IPS DF 19.7 (cell line): ENCODE measurements at places on chromosomes 5 and 9.
A peak's percentile ranks its signal among the peaks of the same experiment; 100 is the strongest.

GRCh38 chr9:124122321-124122720 is 110.8 kb downstream of the LHX2 start:
- DNase-seq, result no peak

DNA sequence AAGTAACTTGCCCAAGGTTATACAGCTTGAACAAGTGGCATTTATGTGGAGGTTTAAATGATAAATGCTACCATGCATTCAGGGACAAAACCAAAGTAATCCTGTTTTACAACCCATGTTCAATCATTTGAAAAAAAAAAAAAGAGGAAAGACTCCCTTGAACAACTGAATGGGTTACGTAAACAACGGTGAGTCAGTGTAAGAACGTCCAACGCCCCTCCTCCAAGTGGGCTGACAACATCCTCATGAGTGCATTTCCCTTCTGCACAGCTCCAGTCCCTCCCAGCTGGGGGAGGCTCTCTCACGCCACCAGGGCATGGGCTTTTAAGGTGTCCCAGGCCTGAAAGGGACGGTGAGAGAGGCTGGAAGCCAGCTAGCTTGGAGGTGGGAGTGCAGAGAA is 90.0 kb downstream of the PRRT1B start:
- DNase-seq, result peak; percentile 40

GRCh38 chr9:119322184-119322583 is 47.1 kb downstream of the BRINP1 start:
- no peak for DNase-seq

DNA sequence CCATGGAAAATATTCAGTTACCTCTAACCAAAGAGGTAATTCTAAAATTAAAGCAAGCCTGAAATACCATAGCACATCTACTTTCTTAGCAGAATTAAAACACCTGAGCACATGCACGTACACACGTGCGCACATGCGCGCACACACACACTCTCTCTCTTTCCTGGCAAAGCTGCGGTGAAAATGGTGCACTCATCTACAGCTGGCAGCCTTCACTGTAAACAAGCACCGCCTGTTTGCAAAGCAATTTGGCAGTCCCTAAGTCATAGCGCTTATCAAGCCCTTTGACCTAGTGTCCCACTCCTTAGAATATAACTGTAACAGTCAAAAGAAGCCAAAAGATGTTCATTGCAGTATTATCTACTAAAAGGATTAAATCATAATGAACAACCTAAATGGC is 278.7 kb downstream of the DENND1A start:
- no peak for DNase-seq

GRCh38 chr9:89920951-89921350 is 316.1 kb downstream of the GADD45G start:
- no peak for DNase-seq

DNA sequence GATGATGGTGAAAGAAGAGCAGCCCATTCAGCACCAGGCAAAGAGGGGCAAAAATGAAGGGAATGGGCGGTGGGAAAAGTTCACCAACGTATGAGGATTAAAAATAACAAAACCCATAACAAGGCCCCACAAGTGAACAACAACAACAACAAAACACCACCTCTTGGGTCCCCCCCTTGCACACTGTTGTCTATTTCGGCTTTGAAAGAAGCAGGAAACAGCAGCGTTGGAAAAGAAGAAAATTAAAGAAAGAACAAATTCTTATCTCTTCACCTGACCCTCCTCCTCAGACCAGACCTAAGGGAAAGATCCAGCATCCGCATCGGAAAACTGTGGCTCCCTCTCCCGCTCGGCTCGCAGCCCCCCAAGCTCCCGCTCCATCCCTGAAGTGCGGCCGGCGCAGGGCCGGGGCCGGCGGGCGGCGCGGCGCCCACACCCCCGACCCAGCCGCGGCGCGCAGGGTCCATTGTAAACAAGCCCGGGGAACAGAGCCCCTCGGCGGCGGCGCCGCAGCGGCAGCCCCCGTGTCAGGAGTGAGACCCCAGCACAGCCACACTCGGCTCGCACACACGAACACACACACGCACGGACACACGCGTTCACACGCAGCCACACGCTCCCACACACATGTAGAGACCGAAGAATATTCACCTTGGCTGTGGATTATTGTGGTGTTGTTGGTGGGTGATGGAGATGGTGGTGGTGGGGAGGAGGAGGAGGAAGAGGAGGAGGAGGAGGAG is 535 bp downstream of the RFX3 start:
- no peak for DNase-seq

GRCh38 chr5:65186646-65187227 is 295.0 kb downstream of the ADAMTS6 start:
- no peak for DNase-seq

GRCh38 chr5:174553556-174553955 is 170.8 kb upstream of the MSX2 start:
- DNase-seq, result no peak

DNA sequence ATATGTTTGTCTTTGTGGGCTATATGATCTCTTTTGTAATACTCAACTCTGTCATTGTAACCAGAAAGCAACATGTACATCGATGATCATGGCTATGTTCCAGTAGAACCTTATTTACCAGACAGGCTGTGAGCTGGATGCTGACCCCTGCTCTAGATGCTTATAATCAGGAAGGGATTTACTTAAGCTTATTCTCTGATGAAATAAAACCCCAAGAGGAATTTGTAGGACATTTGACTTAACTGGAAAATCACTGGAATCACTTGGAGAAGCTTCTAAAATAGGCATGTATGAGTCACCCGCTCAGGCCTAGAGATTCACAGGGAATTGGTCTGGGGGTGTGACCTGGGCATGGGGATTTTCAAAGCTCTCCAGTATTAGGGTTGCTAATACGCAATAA is 285.8 kb upstream of the ZNF608 start:
- no peak for DNase-seq

DNA sequence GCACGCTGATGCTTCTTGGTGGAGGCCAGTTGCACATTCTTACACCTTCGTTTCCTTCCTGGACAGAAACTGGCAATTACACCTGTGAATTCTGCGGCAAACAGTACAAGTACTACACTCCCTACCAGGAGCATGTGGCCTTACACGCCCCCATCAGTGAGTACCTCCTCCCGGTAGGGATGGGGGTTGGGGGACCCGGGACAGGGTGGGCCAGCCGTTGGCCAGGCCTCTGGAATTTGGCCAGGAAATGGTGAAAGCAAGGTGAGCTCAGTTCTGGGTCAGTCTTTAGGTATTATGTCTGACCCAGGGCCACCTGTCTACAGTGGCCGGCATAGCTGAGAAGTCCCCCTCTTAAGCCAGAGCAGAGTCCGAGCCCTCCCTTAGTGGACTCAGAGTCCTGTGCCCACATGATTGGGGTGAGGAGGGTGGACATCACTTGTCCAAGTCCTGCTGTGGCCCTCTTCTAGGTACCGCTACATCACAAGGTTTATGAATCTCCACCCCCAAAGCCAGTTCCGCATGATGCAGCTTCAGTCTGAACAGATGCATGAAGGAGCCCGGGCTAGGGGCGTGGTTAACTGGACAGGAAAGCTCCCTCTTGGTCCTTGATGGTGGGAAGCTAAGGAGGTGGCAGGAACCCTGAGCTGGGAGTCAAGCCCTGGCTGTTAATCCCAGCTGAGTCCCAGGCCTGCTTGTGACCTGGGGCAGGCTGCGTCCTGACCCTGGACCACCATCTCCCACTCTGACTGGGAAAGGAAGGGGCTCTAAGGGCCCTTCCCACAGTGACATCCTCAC is 61.3 kb downstream of the AMBP start:
- no peak for DNase-seq

DNA sequence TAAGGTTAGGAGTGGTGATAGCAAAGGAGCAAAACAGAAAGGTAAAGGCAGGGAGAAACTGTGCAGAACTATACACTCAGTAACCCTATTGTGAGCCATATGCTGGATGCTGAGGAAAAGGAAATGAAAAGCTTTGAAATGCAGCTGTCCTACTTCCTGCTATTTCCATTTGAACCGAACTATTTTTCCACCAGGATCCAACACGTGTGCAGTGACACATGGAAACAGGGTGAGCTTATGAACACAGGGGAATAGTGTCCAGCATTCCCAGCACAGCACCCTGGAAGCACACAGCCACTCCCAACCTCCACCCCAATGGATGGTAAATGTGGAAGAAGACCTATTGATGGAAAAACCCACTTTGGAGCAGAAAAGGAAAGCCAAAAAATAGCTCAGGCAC is 69.0 kb upstream of the SLC12A2 start:
- no peak for DNase-seq

- DNase-seq, result no peak
These were observed 128.9 kb downstream of the CAMK4 start for GRCh38 chr5:111353035-111353434.

GRCh38 chr5:14436801-14437542 is 144.6 kb upstream of the OTULINL start:
- DNase-seq, result no peak

- no peak for DNase-seq
These were observed 18.7 kb downstream of the MYMK start for GRCh38 chr9:133505901-133506652.

- peak; percentile 33 for DNase-seq
These were observed 3.2 kb upstream of the BAAT start for GRCh38 chr9:101387871-101388506.

GRCh38 chr5:152556784-152557183 is 151.7 kb upstream of the NMUR2 start:
- DNase-seq, result no peak

DNA sequence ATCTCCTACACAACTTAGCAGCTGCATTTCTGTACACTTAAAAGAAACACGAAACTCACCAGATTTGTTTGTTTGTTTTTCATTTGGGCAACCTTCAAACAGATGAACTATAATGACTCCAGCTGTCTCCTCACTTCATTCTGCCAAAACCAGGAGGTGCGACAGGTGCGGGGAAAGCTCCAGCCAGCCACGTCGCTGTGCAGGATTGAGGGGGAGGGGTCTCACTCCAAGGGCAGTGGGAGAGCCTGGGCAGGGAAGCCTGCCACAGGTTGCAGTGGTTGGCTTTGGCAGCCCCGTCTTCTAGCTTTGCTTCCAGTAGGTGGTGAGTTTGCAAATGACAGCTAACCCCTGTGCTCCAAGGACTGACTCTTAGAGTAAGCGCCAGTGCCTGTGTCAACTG is 215.8 kb downstream of the CEMIP2 start:
- peak; percentile 48 for DNase-seq

GRCh38 chr5:92505145-92505544 is 1075.9 kb downstream of the NR2F1-AS1 start:
- DNase-seq, result no peak
